ENCODE measurements at places on chromosomes 5 and 9. TPM values are rescaled to one million over a fixed set of nuclear protein-coding genes. Genes with fewer than 3 reads are reported as not detected.

TNFAIP8 gene
- polyA plus RNA-seq, result 8.9 TPM

STK32A gene
- 25.9 TPM for polyA plus RNA-seq

PLK2 gene
- polyA plus RNA-seq, result 6.1 TPM

GZMA gene
- 0.66 TPM for polyA plus RNA-seq

SPAAR gene
- polyA plus RNA-seq, result 2.0 TPM

ADCY2 gene
- 85.6 TPM for polyA plus RNA-seq

SIT1 gene
- polyA plus RNA-seq, result 2.0 TPM

SPATA31C1 gene
- polyA plus RNA-seq, result 0.08 TPM

LRRC19 gene
- polyA plus RNA-seq, result not detected

PPP3R2 gene
- not detected for polyA plus RNA-seq

FBLL1 gene
- polyA plus RNA-seq, result 33.1 TPM

PCDHGA7 gene
- polyA plus RNA-seq, result 0.93 TPM

PCDHB9 gene
- polyA plus RNA-seq, result 30.1 TPM

ASPN gene
- polyA plus RNA-seq, result 0.14 TPM

MACROH2A1 gene
- 441 TPM for polyA plus RNA-seq

SLIT3 gene
- polyA plus RNA-seq, result 2.6 TPM

ENTPD8 gene
- 0.15 TPM for polyA plus RNA-seq

LRRC14B gene
- polyA plus RNA-seq, result 0.68 TPM

HMCN2 gene
- polyA plus RNA-seq, result 0.34 TPM

ZFP2 gene
- polyA plus RNA-seq, result 0.95 TPM

ANKRD31 gene
- not detected for polyA plus RNA-seq

ADAMTSL1 gene
- polyA plus RNA-seq, result 43.5 TPM

SPINK6 gene
- not detected for polyA plus RNA-seq

SNCB gene
- polyA plus RNA-seq, result 258 TPM

TRAPPC13 gene
- 7.7 TPM for polyA plus RNA-seq

C6 gene
- polyA plus RNA-seq, result not detected

PCDHB4 gene
- 3.2 TPM for polyA plus RNA-seq

GHR gene
- 0.20 TPM for polyA plus RNA-seq

NOTCH1 gene
- 12.3 TPM for polyA plus RNA-seq

PRR7 gene
- polyA plus RNA-seq, result 10.9 TPM

DMRT2 gene
- 4.2 TPM for polyA plus RNA-seq

SELENOP gene
- polyA plus RNA-seq, result 87.4 TPM

Data from brain (organoid and tissue), 16 donors.